Frontal cortex (tissue), 4 donors: ENCODE measurements at places on chromosomes 5 and 9.

DNA sequence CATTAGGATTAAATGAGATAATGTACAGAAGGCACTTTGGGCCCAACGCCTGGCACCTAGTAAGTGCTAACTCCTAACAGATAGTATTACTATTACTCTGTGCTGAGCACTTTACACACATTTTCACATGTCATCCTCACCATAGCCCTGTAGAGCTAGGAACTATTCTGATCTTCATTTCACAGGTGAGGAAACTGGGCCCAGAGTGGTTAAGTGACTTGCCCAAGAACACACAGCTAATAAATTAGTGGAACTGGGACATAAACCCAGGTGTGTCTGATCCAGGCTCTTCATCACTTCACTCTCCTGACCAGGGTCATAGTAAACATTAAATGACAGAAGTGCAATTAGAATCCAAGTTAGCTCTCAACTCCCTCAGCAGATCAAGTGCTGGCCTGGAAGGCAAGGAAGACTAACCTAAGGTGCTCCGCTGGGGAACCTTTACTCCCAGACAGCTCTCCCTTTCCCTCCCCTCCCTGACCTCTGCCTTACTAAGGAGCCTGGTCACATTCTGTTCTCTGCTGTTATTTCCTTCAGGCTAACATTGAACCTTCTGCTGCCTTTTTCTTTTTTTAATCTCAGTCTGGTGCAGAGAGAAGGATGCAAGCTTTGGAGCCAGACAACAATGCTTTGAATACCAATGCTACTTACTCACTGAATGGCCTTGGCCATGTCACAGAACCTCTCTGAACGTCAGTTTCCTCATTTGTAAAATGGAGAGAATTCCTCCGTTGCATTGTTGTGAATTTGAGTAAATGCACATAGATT lies 4.1 kb upstream of the ADRA1B start:
- DNase-seq, result no peak

- no peak for DNase-seq
Observed at GRCh38 chr9:106969696-106970095, 106.7 kb downstream of the ZNF462 start.

GRCh38 chr9:109922617-109923470 lies 142.8 kb downstream of the PALM2AKAP2 start:
- DNase-seq, result no peak

- DNase-seq, result no peak
Observed at GRCh38 chr5:2391566-2391965, 359.9 kb downstream of the IRX2 start.

GRCh38 chr5:127428276-127428675 lies 89.2 kb upstream of the PRRC1 start:
- DNase-seq, result no peak
